ENCODE measurements at places on chromosomes 2 and 18.

- DNase-seq: no peak
Measured at GRCh38 chr18:57210716-57211411, 64.0 kb downstream of the BOD1L2 start.

DNA sequence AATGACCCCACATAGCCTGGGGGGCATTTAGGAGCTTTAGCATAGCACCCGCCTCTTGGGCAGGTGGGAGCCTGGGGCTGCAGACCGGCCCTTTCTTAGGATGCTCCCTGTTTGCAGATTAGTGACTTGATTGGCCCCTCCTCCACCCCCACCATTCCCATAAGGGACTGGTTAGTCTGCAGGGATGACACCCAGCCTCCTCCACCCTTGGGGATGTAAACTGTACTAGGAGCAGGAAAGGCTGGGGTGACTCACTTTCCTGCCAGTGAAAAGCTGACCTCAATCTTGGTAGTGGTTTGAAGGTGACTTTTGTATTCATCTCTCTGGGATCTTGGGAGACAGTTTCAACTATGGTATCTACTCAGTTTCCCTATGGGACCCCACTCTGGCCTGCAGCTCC is 24.2 kb downstream of the CTIF start:
- no peak for DNase-seq

DNA sequence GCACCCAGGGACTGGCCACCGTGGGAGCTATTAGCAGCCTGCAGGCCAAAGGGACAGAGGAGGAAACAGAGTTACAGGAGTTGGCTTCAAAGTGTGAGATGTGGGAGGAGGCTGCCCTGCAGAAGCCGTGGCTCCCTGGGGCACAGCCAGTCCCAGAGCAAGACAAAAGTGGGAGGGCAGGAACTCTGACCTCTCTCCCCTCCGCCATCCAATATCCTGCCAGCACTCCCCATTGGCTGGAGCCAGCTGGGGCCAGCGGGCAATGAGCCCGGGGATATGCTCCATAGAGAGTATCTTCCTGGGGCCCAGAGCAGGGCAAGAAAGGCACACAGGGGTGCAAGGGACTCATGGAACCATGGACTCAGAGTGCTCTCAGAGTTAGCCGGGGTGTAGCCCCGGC is 143.1 kb downstream of the INHBB start:
- DNase-seq: no peak

GRCh38 chr18:36083729-36084128 is 16.4 kb upstream of the RPRD1A start:
- DNase-seq: no peak

DNA sequence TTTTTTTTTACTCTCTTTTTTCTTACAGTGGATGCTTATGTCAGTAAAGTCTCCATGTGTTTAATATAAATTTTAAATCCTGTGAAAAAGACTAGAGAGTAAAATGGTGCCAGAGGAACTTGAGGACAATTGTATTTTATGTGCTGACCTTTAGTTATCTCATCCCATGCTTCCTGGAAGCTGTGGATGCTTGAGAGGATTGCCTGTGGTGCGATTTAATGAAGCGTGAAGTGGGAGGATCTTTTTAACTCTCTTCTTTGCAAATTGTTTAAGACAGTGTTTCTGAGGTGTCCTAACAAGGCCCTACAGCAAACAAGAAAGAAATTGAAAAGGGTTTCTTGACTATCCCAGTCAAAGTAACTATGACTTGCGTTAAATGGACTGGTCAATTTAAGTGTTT is 84.2 kb downstream of the DTNA start:
- DNase-seq: peak; percentile 5

DNA sequence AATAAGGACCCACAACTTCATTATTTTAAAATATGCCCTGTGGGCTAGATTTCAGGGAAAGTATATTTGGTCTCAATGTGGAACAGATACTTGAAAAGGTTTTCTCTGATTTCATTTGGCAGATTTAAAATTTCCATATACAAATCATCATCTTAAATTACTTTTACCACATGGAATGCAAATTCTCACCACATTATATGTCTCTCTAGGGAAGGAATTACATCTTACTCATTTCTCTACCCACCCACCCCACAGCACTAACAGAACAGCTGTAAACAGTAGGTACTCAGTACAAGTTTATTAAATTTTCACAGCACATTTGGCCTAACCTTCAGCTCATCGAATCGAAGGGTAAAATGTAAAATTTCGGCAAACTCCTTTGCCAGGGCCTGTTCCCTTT is 104.0 kb downstream of the CYRIA start:
- DNase-seq: no peak

GRCh38 chr2:223725494-223725893 is 111.9 kb downstream of the AP1S3 start:
- no peak for DNase-seq

- no peak for DNase-seq
Measured at GRCh38 chr2:78757640-78758039, 267.9 kb upstream of the REG3G start.

GRCh38 chr18:9577361-9577760 is 37.0 kb downstream of the PPP4R1 start:
- no peak for DNase-seq

DNA sequence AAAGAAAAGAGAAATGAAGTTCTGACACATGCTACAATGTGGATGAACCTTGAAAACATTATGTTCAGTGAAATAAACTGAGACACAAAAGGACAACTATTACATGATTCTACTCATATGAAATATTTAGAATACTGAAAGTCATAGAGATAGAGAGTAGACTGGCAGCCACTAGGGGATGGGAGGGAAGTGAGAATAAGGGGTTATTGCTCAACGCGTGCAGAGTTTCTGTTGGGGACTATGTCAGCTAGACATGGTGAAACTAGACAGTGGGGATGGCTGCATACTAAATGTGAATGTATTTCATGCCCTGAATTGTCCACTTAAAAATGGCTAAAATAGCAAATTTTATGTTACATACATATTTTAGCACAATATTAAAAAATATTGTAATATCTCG is 108.7 kb upstream of the ATL2 start:
- DNase-seq: no peak

DNA sequence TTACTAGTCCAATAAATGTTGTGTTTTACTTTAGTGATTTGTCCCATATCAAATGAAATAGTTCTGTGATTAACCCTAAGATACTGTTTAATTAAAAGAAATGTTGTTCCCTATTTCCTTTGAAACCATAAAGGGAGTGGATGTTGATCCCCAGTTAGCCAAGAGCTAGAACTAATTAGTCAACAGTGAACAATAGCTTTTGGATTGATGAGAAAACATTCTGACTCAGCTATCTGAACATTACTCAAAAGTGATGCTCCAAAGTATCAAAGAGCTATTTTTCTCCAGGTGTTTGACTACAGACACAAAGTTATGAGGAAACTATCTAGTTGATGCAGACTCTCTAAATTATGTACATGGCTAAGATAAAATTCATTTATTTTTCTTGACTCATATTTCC is 7.3 kb upstream of the FEZ2 start:
- no peak for DNase-seq

DNA sequence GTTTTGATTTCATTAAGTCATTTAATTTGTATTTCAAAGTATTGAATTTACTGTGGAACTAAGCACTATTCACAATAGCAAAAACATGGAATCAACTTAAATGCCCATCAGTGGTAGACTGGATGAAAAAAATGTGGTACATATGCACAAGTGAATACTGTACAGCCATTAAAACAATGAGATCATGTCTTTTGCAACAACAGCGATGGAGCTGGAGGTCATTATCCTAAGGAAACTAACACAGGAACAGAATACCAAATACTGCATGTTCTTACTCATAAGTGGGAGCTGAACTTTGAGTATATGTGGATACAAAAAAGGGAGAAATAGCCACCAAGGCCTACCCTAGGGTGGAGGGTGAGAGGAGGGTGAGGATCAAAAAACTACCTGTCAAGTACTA is 164.4 kb downstream of the BABAM2 start:
- no peak for DNase-seq

GRCh38 chr2:58261209-58261608 is 20.1 kb upstream of the FANCL start:
- DNase-seq: no peak

DNA sequence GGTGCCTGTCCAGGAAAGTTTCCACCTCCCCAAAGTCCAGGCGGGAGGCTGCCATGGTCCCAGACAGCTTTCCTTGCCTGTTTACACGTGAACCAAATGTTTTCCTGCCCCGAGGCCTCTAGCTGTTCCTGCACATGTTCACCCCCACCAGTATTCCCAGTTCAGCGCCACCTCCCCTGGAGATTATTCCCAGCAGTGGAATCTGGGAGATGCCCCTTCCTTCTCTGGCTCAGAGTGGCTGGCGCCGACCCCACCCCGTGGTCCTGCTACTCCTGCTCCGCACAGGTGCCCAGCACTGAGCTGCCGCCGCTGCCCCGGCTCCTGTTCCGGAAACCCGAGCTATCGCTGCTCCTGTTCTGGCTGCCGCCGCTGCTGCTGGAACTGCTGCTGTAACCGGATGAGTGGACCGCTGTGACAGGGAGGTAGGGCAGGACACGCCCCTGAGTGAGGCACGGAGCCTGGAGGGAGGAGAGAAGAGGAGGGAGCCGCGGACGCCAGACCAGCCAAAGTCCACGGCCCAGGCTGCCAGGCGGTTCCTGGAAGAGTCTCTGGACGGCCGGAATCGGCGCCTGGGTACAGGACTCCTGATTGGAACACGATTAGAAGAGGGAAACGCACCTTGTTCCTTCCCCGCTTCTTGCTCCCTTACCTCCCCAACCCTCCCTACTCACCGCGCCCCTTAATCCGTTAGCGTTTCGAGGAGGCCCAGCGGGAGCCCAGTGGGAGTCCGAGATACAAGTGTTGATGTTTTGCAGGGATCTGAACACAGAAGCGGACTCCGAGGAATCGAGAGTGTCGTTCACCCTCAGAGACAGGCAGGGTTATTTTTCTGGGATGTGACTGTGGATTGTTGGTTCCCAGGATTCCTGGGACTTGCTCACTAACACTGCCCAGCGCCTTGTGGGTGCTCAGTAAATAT is at the start of gene PDE11A:
Gene PDE11A (minus strand): TSS at position 395 of the 919 bp plus-strand sequence. CDS start 340 bp downstream, at position 55.
- peak; percentile 73 for DNase-seq

DNA sequence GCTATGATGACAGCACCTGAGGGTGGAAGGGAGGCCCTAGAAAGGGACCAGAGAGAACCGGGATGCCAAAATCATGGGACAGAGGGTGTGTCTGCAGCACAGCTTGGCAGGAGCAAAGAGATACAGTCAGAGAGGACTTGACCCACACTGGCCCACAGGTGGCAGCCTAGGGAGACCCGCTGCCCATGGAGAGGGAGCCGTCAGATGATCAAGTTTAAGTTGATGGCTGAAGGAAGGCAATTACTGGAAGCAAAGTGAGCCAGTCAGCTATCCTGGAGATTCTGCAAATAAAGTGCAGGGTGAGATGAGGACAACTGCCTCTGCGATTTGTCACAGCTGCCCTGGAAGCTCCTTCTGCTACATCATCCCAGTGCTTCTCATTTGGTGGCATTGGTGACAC is 74.0 kb downstream of the CMPK2 start:
- DNase-seq: no peak

DNA sequence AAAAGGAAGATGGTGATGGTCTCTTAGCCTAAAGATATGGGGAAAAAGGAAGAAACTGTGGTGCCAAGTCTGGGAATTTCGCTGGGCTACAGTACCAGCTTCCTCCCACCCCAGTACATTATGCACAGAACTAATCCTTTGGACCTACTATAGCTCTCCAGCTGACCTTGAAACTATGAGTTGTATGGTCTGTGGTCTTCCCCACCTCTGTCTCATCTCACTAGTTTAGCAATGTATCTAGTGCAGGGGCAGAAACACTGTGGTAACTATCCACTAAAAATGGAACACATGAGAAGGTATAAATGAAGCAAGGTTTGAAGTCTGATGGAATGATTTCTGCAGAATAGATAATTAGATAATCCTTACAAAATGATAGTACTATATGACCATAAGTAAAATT is 190.4 kb upstream of the CCDC150 start:
- no peak for DNase-seq

DNA sequence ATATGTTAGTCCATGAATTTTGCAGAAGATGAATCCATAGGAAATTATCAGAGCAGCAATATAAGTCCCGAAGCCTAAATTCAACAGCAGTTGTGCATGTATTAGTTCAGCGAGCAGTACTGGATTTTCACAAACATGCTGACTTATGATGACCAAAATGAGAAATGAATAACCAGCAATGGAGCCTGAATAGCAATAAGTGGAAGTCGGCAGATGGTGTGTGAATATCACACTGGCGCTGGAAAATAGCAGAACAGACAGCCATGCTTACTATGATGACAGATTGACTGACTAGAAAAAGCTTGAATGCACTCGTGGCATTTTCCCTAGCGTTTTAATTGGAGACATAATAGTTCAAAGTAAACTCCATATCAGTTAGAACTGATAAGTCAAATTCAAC is 1114.5 kb downstream of the DSC3 start:
- DNase-seq: no peak

DNA sequence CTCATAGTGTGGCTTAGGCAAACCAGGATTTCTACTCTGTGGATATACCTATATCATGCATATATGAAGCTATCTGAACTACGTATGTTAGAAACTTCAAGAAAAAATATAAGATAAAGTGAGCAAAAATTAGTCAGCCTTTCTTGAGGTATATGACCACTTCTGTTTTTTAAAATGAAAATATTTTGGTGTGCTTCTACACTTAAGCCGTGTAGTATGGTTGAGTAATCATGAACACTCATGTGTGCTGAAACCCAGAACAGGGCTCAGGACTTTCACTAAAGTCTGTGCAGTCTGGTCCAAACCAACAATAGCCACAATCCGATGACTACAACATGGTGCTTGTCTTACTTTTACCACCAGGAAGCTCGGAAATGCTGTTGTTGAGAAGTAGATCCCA is 48.9 kb upstream of the TMEM177 start:
- no peak for DNase-seq

DNA sequence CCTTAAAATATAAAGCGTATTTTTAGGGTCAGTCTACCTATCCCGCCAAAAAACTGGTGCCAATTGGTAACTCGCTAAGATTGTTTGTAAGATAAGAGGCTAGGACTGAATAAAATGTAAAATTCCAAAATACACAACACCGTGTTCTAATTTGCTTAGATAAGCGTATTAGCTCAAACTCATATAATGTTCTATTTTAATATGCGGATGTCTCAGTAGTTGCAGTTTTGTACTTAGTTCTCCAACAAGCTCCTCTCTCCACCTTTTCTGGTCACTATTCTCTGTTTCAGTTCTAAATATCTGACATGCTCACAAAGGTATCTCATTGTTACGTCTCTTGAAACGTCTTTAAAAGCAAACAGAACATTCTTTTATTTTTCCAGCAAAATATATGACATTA is 24.0 kb downstream of the NETO1 start:
- no peak for DNase-seq

GRCh38 chr2:68044099-68044498 is 18.7 kb downstream of the C1D start:
- DNase-seq: no peak

GRCh38 chr18:2392446-2392845 is 178.9 kb downstream of the METTL4 start:
- DNase-seq: no peak
